ENCODE measurements at places on chromosomes 6 and 20. TPM values are rescaled to one million over a fixed set of nuclear protein-coding genes. Genes with fewer than 3 reads are reported as not detected.

Gene IL17F
- not detected for total RNA-seq

Gene VSTM2L
- 1.4 TPM for total RNA-seq

Gene MYCT1
- 2.6 TPM for total RNA-seq

Gene KIF13A
- total RNA-seq, result 86.8 TPM

Gene COL12A1
- total RNA-seq, result 342 TPM

Gene UCKL1
- 16.0 TPM for total RNA-seq

Gene MPIG6B
- total RNA-seq, result not detected

Gene NRSN1
- not detected for total RNA-seq

Gene VSX1
- total RNA-seq, result not detected

Gene PPP1R3G
- 3.8 TPM for total RNA-seq

Gene UNC93A
- total RNA-seq, result not detected

Gene IL20RA
- 0.90 TPM for total RNA-seq

Gene SMPDL3A
- total RNA-seq, result 19.6 TPM

Gene EXOC2
- 11.0 TPM for total RNA-seq

Gene CDH22
- total RNA-seq, result not detected

Gene HLA-G
- total RNA-seq, result not detected

Gene RRAGD
- total RNA-seq, result 1.4 TPM

Gene GLP1R
- total RNA-seq, result not detected

All from fibroblast of the aortic adventitia (primary cell).